ENCODE measurements at places on chromosomes 13 and 19.
A peak's percentile ranks its signal among the peaks of the same experiment; 100 is the strongest.

DNA sequence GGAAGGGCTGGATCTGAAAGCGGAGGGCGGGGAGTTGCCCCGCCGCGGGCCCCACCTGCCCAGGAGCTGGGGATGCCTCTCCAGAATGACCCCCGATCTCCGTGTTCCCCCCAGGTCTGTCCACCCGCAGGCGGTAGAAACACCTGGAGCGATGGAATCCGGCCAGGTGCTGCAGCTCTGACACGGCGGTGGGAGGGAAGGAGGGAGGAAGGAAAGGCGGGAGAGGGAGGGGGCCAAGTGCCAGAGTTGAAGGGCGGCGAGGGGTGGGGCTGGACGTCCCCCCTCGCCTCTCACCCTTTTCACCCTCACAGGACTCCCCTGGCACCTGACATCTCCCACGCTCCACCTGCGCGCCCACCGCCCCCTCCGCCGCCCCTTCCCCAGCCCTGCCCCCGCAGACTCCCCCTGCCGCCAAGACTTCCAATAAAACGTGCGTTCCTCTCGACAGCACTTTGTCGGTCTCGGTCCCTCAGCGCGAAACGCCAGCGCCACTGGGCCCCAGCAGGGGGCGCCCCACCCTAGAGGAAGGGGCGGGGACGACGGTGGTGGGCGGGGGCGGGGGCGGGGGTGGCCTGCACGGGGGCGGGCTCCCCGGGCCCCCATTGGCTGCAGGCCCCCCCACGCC is 337 bp upstream of the FXYD7 start:
- peak; percentile 62 for DNase-seq

- DNase-seq = no peak
These were observed 547.9 kb downstream of the GPC6 start for GRCh38 chr13:93774506-93774905.

DNA sequence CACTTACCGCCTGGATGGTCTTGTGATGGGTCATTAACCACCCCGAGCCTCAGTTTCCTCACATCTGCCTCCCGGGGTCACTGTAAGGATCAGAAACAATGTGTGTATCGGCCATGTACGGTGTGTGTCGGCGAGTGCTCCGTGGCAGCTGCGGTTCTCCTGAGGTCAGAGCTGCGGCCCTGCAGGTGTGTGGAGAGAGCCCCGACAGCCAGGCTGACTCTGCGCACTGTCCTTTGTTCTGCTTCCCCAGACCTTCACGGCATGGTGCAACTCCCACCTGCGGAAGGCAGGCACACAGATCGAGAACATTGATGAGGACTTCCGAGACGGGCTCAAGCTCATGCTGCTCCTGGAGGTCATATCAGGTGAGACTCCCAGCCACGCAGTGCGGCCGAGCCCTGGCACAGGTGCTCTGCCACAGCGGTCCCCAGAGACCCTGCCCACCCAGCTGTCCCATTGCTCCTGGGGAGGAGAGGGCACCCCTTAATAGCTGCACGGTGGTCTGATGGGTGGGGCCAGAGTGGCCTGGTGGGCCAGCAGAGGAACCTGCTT is 43.8 kb downstream of the CAPN12 start:
- no peak for DNase-seq

DNA sequence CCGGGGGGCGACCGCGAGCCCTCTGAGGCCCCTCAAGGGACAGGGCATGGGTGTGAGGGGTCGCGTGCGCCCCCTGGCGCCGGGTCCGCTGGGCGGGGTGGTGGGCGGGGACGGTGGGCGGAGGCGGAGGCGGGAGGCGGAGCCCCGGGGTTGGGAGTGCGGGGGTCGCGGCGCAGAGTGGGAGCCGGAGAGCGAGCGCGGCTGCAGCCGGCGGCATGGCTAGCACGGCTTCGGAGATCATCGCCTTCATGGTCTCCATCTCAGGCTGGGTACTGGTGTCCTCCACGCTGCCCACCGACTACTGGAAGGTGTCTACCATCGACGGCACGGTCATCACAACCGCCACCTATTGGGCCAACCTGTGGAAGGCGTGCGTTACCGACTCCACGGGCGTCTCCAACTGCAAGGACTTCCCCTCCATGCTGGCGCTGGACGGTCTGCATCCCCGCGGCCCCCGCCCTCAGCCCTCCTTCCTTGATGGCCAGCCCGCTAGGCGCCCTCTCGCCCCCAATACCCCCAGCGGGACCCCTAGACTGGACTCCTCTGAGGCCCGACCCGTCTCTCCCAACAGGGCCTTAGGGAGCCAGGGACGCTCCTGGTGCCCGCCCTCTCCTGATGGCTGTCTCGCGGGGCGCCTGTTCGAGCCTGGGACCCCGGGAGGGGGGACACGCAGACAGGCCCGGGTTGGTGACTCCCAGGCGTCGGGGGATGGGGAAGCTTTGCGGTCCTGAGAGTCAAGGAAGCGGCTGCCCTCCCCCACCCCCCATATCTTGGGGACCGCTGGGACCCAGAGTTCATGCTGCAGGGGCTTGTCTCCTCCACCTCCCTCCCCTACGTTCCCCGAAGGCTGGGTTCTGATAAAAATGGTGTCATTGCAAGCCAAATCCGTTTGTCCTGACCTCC is at the start of gene CLDN10:
Gene CLDN10, plus strand, starts transcription at position 182 of the 903 bp plus-strand sequence. Its CDS starts 34 bp downstream, at position 216.
- DNase-seq = peak; percentile 79

DNA sequence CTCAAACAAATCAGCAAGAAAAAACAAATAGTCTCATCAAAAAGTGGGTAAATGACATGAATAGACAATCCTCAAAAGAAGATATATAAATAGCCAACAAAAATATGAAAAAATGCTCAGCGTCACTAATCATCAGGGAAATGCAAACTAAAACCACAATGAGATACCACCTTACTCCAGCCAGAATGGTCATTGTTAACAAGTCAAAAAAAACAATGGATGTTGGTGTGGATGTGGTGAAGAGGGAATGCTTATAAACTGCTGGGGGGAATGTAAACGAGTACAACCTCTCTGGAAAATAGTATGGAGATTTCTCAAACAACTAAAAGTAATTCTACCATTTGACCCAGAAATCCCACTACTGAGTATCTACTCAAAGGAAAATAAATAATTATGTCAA is 239.2 kb upstream of the RFC3 start:
- no peak for DNase-seq

DNA sequence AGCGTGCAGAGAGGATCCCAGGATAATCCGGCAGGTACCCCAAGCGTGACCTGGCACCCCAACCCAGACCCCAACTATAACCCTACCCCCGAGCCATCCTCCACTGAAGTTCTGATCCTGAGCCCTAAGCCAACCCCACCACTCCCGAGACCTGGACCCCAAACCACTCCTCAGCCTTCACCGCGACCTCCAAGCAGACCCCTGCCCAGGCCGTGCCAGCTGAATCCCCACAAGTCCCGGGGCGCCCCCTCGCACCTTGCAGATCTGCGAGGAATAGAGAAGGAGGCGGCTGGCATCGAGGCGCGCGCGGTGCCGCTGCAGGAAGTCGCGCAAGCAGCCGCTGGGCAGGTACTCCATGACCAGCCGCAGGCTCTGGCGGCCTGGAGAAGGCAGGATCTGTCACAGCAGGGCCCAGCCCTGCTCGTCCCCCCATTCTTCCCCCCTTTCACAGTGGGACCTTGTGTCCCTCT is 10.1 kb upstream of the INSL3 start:
- no peak for DNase-seq

GRCh38 chr13:30746791-30747190 is 11.4 kb downstream of the ALOX5AP start:
- DNase-seq = no peak

DNA sequence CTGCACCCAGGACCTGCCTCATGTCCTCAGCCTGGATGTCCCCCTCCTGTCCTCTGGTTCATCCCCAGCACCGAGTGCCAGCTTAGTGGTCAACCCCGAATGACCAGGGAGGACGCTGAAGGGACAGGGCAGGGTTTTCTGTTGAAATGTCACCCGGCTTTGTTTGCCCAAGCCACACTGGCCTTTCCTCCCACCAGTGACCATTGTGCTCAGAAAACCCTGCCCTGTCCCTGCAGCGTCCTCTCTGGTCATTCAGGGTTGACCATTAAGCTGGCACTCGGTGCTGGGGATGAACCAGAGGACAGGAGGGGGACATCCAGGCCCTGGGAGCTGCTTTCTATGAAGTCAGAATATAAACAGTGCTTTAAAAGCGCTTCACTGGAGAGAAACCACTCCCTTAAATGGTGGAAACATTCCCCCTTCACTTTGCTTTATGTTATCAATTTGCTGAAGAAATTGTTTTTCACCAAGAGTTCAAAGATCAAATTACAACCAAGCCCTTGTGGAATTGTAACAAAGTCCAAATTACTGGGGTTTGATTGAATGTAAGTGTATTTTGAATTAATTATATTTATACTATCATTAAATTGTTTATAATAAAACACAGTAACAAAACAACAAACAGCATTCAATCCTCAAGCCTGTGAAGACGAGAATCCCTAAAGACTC is 21.4 kb downstream of the CARS2 start:
- DNase-seq = no peak

DNA sequence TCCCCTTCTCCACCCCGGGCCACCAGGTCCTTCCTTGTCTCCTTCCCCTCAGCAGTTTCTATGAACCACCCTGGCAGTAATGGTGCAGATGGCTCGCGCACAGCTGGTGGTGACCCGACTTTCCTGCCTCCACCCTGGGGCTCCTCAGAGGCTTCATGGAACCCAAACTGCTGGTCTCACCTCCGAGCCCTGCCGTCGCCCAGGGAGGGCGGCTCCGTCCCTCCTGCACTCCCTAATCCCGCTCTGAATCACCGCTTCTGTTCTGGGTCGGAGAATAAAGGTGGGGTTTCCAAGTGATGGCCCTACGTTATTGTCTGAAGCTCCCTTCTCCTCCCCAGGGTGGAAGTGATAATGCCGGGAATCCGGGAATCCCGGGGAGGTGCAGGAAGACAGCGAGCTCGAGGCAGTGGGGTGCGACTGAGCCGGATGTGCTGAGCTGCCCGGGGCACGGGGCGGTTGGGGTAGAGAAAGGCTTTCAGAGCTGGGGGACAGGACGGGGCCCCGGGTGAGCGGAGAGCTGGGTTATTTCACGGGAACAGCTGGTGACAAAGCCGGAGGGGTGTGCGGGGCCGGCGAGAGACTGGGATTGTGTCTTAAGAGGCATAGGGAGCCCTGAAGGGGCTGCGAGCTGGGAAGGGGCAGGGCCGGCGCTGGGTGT is 711 bp downstream of the FUT2 start:
- DNase-seq = peak; percentile 57

GRCh38 chr13:30196025-30196424 is 111.3 kb downstream of the KATNAL1 start:
- peak; percentile 92 for DNase-seq

GRCh38 chr19:45506989-45507871 is at the start of gene VASP:
VASP (plus strand) TSS chr19:45507479; CDS start chr19:45507772, 293 bp downstream.
- DNase-seq = peak; percentile 90
